Right renal pelvis (tissue), 4 donors: ENCODE measurements at places on chromosomes 12 and 14. TPM values are rescaled to one million over a fixed set of nuclear protein-coding genes. Genes with fewer than 3 reads are reported as not detected.

DNA sequence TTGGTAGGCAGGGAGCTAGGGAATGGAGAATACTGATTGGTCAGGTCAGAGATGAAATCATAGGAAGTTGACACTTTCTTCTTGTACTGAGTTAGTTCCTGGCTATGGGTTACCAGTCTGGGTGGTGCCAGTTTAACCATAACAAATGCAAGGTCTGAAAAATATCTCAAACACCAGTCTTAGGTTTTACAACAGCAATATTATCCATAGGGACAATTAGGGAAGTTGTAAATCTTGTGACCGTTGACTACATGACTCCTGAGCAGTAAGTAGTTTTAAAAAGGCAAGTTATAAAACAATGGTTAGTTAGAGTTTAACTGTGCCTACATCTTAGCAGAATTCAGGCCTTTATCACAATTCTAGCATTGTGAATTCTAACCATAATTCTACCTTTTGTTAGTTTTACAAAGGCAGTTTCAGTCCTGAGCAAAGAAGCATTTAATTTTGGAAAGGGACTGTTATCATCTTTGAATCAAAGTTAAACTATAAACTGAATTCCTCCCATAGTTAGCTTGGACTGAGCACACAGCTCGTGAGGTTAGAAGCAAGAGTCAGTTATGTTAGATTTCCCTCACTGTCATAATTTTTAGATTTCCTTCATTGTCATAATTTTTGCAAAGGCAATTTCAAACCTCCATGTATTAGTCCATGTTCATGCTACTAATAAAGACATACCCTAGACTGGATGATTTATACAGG is 19.7 kb upstream of the MON2 start:
- no peak for DNase-seq

DNA sequence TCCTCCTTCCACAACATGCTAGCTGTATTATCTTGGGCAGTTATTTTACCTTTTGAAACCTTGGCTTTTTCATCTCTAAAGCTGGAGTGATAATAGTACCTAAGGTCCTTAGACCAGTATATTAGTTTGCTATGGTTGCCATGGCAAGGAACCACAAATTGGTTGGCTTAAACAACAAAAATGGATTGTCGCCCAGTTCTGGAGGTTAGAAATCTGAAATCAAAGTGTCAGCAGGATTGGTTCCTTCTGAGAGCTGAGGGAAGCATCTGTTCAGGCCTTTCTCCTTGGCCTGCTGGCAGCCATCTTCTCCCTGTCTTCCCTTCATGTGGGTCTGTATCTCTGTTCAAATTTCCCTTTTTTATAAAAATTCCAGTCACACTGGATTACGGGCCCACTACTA is 55.5 kb upstream of the SLC35F4 start:
- no peak for DNase-seq

GRCh38 chr12:13609894-13610679 is 371.3 kb downstream of the GRIN2B start:
- no peak for DNase-seq

DNA sequence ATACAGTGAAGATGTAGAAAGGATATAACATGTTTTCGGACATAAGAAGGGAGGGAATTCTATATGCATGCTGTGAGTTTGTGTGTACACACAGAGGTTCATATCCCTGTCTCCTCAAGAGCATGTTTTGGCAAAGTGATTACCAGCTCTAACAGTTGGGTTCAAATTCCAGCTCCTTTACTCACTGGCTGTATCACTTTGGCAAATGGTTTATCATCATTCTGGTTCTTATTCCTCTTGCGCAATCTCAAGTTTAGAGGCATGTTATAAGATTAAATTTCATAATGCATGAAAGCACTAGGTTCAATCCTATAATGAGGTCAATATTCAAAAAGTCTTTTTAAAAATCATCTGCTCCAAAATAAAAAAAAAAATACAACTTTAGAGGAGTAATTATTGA is 107.7 kb upstream of the LRFN5 start:
- no peak for DNase-seq

DNA sequence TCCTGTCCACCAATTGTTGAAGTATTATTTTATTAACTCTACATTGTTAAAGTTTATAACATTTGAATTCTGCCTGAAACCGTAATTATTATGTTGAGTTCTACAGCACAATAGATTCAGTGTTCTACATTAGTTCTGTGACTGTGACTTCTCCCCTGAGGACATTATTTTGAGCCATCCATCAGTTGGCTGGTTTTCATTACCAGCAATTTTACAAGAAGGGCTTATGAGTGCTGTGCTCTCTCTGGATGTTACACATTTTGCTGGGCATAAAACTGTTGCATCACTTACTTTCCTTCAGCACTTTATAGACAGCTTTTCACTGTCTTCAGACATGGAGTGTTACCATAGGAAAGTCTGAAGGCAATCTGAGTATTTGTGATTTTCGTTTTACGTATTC is 118.2 kb upstream of the KITLG start:
- DNase-seq = no peak

CIDEB gene
- polyA plus RNA-seq = 25.1 TPM

RTL1 gene
- polyA plus RNA-seq = 0.08 TPM

- DNase-seq = no peak
Observed at GRCh38 chr14:80208461-80208860, 2.8 kb downstream of the DIO2 start.

- peak; percentile 22 for DNase-seq
Observed at GRCh38 chr12:113582521-113583218, 111.0 kb upstream of the LHX5 start.

PLEK2 gene
- polyA plus RNA-seq = 1.7 TPM

LEMD3 gene
- 46.1 TPM for polyA plus RNA-seq

GRCh38 chr14:54901380-54902142 is 1.1 kb downstream of the GCH1 start:
- DNase-seq = no peak

GRCh38 chr14:105180592-105181548 is at the start of gene NUDT14:
NUDT14 (minus strand) TSS chr14:105181312; CDS start chr14:105181209, 103 bp downstream.
- no peak for DNase-seq

A2M gene
- 247 TPM for polyA plus RNA-seq

DNA sequence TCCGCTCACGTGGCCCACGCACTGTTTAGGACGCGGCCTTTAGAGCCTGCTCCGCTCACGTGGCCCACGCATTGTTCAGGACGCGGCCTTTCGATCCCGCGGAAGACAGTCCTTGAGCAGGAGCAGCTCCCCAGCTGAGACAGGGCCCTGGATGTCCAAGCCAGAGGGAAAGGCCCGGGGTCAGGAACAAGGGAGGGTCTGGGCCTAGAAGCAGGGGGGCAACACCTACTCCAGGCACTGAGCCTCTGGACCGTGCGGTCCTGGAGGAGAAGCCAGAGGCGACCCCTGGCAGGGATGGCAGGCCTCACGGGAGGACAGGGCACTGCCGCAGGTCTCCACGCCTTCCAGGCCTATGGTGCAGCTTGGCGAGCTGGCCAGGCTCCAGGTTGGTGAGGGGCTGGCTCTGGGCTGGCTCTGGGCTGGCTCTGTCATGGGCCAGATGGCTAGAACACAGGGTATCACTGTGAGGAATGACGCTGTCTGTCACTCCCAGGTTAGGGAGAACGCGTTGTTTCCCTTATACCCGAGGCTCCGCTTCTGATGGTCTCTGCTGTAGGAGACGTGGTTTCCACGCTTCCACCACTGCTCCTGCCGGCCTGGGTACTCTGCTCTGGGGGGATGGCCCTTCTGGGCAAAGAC is 341.7 kb downstream of the TMEM121 start:
- DNase-seq = no peak

DNA sequence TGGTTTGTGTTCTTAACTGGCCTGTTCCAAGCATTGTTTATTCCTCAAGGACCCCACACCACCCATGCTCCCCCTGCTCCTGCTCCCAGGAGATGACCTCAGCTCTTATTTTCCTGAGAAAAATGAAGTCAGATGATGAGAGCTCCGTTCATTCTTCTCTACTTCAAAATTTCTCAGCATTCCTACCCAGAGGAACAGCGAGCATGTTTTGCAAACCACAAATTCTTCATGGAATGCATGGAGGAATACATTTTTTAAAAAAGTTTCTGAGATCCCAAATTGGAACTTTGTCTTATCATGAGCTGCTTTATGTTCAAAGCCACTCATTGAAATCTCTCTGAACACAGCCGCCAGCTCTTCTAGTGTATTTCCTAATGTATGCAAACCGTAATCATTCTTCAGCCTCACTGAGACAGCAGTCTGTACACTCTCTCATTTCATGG is 44.9 kb downstream of the SYNE2 start:
- no peak for DNase-seq

- DNase-seq = no peak
Observed at GRCh38 chr14:21257394-21257909, 11.8 kb downstream of the HNRNPC start.

DNA sequence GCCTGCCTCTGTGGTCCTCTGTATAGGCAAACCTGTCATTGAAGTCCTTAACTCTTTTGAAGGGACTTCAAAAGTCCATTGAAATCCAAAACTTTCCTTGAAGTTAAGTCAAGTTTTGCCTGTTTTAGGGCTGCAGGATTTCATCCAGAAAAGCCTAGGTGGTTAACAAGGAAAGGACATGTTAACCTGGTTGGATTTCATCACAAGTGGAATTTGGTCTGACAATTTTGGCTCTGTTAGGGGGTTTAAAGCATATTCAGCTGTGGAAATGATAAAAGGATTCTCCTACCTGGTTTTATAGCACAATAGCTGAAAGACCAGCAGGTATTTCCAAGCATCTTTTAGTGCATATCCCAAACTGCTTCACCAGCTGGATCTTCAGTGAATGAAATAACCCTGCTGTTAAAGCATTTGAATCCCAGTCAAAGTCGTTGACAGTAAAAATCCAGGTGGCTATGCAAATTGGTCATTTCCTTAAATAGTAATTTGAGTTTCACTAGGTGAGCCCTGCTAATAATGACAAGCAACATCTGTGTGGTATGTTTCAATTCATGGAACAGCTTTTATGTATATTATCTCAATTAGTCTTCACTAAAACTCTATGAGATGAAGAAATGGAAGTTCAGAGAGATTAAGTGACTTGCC is 400.5 kb downstream of the ETNK1 start:
- no peak for DNase-seq

DNA sequence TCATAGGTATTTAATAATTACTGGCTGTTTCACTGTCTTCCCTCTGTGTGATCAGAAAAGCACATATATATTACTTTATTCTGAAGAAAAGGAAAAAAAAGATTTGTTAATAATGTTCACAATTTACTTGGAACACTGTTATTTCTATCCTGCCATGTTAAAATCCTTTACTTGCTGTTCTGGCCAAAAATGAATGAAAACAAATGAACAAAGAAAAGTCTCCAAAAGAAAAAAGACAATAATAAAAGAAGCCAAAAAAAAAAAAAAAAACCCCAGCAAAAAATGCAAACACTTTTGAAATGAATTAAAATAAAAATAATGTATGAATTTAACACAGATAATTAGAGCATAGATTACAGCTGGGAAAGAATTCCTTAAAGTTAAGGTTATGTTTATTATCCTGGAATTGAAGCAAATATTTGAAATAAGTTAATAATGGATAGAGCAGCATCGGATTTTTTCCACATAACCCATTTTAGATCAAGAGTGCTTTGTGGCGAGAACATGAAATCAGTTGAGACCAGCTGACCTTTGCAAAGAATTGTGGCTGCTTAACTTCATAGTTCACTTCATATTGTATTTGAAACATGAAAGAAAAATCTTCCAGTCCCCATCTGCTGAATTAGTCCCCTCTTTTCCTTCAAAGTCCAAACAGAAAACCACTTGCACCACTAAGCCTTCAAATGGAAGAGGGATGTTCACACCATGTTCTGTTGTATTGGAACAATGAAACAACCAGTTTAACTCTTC is 444.8 kb downstream of the ADAMTS20 start:
- no peak for DNase-seq

DNA sequence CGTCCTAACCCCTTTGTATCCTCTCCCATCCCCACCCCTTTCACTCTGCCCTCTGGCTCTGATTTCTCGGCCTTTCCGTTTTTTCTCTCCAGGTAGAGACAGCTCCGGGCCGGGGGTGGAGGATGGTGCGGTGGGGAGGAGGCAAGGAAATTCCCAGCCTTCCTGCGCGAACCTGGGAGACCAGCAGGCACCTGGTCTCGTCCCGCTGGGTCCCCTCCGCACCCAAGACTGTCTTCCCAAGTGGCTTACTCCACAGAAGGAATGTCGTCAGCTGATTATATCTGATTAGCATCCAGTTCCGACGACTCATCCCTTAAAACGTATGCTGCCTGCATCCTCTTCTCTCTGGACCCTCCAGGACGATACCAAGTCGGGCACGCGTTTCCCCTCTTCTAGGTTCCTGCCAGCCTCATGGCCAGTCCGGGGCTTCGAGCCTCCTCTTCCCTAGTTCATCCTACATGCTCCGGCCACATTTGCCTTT is 42.2 kb upstream of the CAPRIN2 start:
- DNase-seq = no peak

GRCh38 chr14:104350463-104351185 is 212.2 kb downstream of the KIF26A start:
- DNase-seq = peak; percentile 23

DNA sequence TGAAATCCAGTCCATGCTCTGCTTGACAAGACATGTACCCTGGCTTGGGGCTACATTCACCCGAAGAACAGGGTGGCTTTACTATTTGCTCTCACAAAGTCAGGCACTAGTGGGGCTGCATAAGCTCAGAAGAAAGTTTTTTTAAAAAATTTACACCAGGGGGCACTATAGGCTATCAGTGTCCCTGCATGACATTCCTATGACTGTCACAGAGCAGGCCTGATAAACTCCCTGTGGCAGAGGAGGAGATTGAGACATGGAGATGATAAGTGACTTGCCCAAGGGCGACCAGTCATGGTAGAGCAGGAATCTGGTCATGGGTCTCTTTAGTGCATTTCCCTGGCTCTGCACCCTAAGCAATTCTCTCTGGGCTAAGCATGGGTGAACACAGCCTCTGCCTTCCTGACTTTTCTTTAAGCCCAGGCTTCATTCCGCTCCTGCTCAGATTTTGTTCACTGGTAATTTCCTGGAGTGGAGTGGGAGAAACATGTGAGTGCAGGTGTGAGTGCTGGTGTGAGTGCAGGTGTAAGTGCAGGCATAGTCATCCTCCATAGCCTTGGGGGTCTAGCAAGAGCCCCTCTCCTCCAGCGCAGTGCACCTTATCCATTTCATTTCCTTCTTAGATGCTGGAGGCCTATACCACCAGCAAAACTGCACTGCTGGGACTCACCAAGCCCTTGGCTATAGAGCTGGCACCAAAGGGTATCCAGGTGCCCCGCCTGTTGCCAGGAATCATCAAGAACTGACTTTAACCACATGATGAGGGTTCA is 91.6 kb downstream of the DHRS2 start:
- no peak for DNase-seq

DNA sequence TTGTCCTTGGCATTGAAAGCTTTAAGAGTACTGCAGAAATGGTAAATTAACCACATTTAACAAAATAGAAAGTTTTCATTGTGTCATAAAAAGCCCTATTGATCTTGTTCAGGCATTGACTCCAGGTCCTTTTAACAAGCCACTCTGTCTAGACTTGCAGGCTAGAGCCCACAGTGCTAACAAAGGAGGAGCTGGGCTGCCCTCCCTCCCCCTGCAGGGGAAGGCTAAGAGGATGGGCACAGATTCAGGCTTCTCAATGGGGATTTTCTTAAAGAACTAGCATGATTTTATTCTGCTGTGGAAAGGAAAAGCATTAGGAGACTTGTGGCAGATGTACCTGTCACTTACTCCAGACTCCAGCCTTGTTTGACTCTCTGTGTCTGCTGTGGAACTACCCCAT is 463.6 kb downstream of the NRXN3 start:
- DNase-seq = no peak

GRCh38 chr12:54593725-54594124 is 5.3 kb upstream of the PPP1R1A start:
- no peak for DNase-seq
